ENCODE measurements at places on chromosomes 4 and X. TPM values are rescaled to one million over a fixed set of nuclear protein-coding genes. Genes with fewer than 3 reads are reported as not detected.

GRCh38 chrX:150873616-150874015 lies 24.9 kb downstream of the CD99L2 start:
- DNase-seq = peak; percentile 91

DNA sequence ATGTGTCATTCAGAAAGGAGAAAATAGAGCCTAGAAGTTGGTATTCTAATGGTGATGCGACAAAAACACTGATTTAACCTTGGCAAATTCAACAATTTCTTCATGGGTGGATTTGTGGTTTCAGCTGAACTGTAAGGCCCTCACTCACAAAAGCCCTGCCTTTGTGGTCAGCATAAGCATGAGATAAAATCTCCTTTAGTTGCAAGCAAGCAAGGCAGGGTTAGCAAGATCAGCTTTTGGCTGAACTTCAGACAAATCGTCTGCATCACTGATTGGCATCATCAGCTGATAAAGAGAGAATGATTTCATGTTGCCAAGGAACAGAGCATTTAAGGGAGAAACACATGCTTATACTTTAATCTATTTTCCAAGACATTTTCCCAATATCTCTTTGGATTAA lies 2582.2 kb downstream of the PCDH7 start:
- DNase-seq = no peak

- no peak for DNase-seq
These were observed 18.7 kb downstream of the YIPF7 start for GRCh38 chr4:44632733-44633132.

GRCh38 chr4:112564706-112565270 lies 48.8 kb upstream of the NEUROG2 start:
- no peak for DNase-seq

DNA sequence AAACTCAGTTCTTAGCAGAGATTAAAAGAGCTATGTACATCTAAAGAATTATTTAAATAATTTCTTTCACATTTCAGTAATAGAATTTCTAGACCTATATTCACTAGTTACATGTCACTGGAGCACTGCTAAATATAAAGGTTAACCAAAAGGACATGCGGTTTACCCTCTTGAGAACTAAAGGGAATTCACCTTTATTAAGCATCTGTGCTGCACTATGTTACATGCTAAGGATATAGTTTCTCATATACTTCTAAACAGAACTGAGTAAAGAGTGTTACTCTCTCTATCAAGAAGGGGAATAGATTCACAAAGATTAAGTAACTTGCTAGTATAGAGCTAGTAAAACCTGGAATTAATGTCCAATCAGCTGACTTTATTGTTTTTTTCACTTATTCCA lies 7.6 kb downstream of the SPIN3 start:
- DNase-seq = no peak

DNA sequence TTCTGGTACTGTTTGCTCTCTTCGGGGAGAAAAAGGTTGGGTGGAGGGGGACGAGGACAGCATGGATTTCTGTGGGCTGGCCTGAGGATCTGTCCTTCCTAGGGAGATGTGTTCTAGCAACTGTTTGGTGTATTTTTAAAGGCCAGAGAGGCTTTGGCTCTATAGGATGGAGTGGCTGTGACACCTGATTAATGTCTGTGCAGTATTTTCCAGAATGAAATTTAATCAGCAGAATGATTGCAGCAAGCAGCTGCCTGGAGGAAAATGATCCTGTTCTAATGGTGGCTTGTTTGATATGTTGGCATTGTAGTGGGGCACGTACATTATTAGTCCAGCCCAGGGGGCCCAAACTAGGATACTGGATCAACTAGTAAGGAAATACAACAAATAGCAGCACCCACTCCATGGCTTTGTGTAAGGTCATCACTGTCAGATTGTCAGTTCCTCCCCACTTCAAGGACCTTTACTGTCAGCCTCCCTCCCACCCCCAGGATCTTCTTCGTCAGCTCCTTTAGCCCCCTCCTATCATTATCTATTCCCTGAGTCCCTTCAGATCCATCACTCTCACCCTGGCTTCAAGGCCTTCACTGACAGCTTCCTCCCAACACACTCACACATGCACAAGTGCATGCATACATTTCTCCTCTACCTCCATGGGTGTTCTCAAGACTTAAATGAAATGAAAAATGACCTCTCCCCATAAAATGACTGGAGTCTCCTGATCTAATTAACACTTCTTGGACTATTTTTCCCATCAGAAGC lies 10.4 kb upstream of the TMEM255A start:
- no peak for DNase-seq

GRCh38 chrX:110734271-110734670 lies 61.3 kb downstream of the CHRDL1 start:
- no peak for DNase-seq

DNA sequence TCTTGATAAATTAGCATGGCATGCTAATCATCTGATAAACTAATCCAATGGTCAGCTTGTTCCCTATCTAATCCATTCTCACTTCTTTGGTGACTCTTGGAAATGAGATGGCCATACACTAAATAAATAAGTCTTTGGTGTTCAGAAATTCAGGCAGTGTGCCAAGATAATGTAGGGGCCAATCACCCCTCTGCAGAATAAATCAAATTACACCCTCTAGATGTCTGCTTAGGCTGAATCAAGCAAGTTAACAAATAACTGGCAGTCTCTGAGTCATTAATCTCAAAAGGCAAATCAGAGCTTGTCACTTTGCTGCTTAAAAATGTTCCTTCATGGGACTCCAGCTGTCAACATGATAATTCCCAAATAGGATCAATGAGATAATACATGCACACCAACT lies 97.4 kb downstream of the NLGN4X start:
- no peak for DNase-seq

DNA sequence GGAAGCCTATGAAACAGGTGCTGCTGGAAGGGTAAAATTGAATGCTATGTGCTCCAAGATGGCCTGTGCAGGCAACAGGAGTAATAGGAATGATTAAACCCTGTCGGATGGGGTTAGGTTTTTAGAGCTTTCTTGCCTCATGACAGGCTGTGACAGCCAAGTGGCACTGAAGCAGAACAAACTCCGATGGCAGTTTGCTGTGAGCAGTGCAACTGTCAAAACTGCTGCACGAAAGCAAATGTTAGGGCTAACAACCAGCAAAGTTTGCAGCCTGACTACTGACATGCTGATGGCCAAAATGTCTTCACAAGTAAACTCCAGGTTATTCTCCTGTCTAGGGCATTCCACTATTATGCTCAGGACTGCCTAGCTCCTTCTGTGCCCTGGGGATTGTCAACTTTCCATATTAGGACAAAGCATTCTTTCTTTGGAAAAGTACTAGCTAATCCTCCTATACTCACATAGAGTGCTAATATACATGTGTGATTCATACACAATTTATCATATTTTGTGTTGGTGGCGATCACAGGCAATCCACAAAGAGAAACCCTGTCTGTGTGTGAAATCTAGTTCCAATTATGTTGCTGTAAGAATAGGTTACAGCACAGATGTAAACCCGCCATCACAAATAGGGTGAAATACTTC lies 486.6 kb upstream of the TENM3 start:
- no peak for DNase-seq

- DNase-seq = no peak
These were observed 17.6 kb downstream of the OTUD6A start for GRCh38 chrX:70079870-70080269.

GRCh38 chrX:82087699-82088098 lies 885.8 kb downstream of the SH3BGRL start:
- DNase-seq = no peak

DNA sequence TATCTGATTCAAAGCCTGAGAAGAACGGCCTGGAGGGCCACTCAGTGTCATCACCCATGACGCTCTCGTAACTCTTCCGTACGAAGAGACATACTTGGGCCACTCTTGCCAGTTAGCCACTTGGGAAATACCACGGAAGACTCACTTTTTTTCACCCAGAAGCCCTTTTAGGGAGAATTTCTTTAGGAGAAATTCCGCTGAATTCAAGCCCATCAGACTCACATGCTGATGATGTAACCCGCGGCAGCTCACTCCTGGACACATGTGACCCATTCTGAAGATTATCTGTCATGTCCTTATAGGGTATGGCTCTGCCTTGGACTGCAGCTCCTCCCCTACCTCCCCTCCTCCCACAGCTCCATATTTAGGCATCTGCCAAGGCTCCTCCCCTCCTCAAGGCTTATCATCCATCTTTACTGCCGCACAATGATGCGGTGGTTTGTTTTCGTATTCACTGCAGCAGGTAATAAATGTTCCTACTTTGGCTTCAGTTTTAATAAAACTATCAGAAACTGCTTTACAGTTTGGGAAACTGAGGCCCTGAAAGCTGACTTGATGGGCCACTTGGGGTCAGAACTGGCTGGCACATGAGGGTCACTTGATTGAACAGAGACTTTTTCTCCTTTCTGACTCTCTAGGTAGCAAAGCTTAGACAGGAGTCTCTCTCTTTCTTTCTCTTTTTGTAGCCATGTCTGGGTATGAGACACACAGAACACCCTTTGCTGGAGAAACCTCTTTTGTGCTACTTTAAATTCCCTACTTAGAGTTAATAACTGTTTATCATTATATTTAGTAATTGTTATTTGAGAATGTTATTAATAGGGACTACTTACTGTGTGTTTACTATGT lies 42.1 kb downstream of the RHOH start:
- DNase-seq = no peak

- DNase-seq = no peak
These were observed 30.8 kb upstream of the NDUFC1 start for GRCh38 chr4:139333046-139333445.

GRCh38 chrX:16187024-16187760 lies 19.9 kb downstream of the MAGEB17 start:
- no peak for DNase-seq

GRCh38 chr4:55947912-55948725 lies 626 bp upstream of the CEP135 start:
- DNase-seq = no peak

DNA sequence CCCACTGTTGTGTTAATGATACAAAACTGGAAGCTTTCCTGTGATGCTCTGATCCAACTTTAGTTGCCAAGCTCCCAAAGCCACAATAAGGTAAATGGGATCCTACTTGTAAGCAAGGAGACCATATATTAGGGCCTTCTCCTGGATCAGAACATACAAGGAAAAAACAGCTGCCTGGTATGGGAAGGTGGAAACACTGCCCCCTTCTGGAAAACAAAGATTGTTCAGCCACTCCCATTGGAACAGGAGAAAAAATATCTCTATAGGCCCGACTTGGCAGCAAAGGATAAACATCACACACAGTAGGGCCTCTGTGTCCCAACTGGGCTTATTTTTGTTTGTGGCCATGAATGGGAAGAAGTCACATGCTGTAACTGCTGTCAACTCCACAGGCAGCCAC lies 166.5 kb downstream of the TBX22 start:
- no peak for DNase-seq

GRCh38 chr4:90030953-90031352 lies 96.2 kb upstream of the CCSER1 start:
- DNase-seq = no peak

GRCh38 chr4:110860125-110860524 lies 237.2 kb upstream of the PITX2 start:
- DNase-seq = no peak

DNA sequence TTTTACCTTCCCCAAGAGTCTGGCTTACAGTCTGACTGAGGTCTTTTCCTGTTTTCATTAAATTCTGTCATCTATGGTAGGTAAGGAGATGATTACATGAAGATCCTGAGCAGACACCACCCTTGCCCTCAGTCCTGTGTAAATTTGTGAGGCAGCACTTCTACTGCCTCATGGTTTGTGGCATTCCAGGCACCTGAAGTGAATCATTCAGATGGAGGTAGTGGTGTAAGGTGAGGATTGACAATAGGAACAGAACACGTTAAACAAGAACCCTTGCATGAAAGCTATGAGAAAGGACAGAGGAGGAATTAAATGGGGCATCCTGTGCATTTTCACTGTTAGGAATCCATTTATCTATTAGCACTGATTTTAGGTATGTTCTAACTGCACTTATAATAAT lies 618.6 kb downstream of the TLL1 start:
- DNase-seq = no peak

DNA sequence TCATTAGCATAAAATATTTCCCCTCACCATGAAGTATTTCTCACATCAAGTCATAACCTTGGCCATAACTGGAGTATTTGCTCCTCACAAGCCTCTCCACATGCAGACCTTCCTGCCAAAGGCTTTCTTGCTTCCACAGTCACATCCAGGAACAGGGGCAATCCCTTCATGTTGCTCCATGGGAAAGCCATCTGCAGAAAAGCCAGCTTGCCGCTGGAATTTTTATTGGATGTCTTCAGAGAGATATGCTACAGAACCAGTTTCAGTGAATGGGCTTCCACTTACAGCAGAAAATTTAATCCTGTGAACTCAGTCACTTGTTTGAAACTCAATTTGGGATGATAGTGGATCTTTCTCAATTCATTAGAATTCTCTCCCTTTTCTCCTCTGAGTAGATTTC lies 3.2 kb upstream of the CDKN2AIP start:
- DNase-seq = no peak

GRCh38 chr4:80235451-80235850 lies 31.0 kb upstream of the FGF5 start:
- DNase-seq = no peak

DNA sequence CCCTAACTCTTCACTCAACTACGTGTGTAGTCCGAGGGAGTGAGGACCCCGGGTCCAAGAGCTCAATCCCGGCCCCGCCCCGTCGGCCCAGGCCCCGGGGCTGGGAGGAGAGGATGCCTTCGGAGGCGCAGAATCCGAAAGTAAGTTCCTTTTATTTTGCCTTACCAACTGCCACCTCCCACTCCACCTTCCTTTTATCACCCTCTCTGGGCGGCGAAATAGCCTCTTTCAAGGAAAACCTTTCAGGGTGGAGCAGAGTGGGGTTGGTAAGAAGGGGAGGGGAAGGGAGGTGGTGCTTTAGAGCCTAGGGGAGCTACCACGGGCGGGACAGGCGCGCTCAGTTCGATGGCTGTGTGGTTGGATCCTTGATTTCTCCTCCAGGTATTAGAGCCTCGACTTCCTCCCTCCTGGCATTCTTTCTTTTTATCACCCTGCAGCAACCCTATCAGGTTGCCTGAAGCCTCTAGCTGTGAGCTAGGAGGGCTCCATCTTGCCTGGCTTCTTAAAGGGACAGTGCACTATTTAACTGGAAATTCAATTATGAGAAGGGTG lies 191.2 kb downstream of the RRAGB start:
- no peak for DNase-seq

Gene SSX2B
- total RNA-seq = not detected

Gene DCAF12L2
- not detected for total RNA-seq

Gene MAGEA2
- total RNA-seq = not detected

Gene CENPE
- 0.15 TPM for total RNA-seq

Gene AGTR2
- total RNA-seq = not detected

Gene HPRT1
- 3.0 TPM for total RNA-seq

Gene KLHL13
- total RNA-seq = 1.0 TPM

Gene YY2
- total RNA-seq = 0.16 TPM

Gene PCDH19
- 0.76 TPM for total RNA-seq
